KG1 (cell line): ENCODE measurements at places on chromosomes 2 and 18.
A peak's percentile ranks its signal among the peaks of the same experiment; 100 is the strongest.

- DNase-seq: no peak
Observed at GRCh38 chr2:68911246-68911645, 40.0 kb upstream of the BMP10 start.

DNA sequence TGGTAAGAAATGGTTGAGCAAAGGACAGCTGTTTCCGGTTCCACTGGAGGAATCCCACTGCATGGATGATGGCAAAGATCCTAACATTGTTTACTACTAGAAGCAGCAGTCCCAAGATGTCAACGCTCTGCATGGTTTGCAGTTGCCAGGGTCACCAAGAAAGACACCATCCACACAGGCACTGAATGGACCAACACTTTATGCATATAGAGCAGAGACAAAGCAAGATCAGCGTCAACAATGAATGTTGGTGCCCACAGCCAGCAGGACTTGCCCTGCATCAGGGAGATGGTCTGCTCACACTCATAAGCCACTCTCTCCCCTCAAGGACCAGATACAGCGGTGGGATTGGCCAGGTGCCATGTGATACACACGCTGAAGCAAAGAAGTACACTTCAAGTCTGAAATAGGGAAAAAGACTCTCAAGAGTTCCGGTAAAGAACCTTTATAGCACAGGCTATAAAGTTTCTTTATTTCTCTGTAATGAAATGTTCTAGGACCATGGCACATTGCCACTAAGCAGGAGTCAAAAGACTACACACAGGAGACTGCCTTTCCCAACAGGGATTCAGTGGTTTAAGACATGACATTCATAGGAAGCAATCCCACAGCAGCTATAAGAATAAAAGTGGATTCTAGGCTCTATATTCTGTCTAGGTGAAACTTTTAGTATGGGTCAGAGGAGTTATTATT lies 133.2 kb upstream of the EPHA4 start:
- DNase-seq: no peak

- no peak for DNase-seq
Observed at GRCh38 chr2:236161531-236161930, 6.7 kb downstream of the GBX2 start.

GRCh38 chr2:172372436-172372835 lies 55.0 kb upstream of the ITGA6 start:
- no peak for DNase-seq

- no peak for DNase-seq
Observed at GRCh38 chr2:237217995-237218616, 132.4 kb downstream of the COPS8 start.

- DNase-seq: no peak
Observed at GRCh38 chr2:160469164-160469563, 24.4 kb downstream of the RBMS1 start.

- no peak for DNase-seq
Observed at GRCh38 chr18:7857562-7857961, 290.4 kb downstream of the PTPRM start.

- no peak for DNase-seq
Observed at GRCh38 chr2:119897736-119898395, 115.0 kb upstream of the EPB41L5 start.

DNA sequence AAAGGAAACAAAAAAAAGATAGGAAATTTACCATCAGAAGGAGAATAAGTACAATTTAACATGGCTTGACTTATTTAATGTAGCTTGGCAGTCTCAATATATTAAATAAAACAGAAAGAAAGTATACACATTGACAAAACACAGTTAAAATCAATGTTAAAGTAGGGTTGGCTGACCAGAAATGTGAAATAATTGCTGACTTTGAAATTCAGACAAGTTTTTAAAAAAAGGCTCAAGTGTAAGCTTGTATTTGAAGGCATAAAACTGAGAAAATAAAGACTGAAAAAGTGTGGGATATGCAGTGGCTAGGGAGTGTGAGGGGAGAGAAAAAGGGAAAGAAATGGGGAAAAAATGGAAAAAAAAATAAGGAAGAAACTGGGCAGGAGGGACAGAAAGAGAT lies 665.8 kb downstream of the LRP1B start:
- DNase-seq: no peak

DNA sequence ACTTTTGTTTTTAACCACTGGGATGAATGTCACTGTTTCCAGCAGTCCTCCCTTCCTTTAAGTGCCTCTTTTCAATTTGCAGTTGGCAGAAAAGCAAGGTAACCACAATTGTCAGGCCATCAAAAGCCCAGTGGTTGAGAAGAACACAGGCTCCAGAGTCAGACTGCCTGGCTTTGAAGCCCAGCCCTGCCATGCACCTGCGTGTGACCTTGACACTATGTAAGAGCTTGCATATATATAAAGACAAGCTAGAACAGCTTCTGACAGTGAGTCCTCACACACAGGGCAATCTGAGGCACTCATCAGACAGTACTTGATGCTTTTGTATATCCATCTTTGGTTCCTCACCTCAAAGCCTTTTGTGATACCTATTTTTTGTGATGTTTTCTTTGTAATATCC lies 11.0 kb downstream of the CCBE1 start:
- DNase-seq: no peak

GRCh38 chr2:3575534-3576262 lies 638 bp downstream of the RPS7 start:
- no peak for DNase-seq

DNA sequence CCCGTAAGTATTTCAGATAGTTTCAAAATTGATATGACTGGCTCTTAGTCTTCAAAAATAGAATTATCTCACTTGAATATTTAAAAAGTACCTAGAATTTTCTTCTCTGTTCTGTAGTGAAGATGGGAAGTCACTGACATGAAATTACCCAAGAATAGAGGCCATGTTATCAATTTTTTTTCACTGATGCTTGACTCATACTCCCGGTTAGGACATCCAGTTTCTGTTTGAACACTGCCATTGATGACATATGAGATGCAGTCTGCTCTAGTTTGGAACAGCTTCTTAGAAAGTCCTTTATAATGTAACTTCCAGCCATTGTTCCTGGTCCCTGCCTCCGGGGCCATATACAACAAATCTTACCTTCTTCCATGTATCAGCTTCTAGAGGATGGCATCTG lies 26.0 kb downstream of the MAP3K20 start:
- no peak for DNase-seq

- DNase-seq: no peak
Observed at GRCh38 chr2:1847846-1848598, 103.7 kb upstream of the PXDN start.

GRCh38 chr2:209946539-209946938 lies 55.9 kb upstream of the RPE start:
- no peak for DNase-seq

DNA sequence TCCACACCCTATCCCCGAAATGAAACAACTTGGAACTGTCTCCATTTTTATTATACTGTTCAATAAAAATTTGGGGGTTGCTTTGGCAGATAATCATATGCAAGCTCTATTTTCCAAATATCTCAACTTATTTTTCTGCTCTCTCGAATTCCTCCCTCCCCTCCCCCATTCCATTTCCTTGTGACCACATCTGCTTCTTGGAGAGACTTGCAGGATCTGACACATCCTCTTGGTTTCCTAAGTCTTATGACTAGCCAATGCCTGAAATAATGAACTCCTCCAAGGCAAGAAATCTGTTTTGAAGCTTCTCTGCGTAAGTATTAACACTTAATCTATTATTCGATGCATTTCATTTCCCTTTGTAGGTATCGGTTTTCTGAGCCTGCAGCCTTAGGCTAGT lies 16.1 kb downstream of the TGIF1 start:
- no peak for DNase-seq

GRCh38 chr2:8987410-8987809 lies 16.1 kb downstream of the MBOAT2 start:
- DNase-seq: no peak

DNA sequence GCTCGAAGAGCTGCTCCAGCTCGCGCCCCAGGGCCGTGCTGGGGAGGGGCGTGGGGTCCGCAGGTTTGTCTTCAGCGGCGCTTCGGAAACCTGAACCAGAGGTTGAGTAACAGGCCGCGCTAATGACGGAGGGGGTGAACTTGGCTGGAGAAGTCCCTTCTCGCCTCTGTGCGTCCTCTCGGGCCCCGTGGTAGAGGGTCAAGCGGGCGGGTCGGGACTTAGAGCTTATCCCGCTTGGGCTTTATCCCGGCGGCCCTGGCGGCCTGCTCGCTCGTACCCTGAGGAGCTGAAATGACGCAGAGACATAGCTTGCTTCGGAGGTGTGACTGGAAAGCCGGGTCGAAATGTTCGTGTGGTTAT lies 479 bp downstream of the RNMT start:
- no peak for DNase-seq

DNA sequence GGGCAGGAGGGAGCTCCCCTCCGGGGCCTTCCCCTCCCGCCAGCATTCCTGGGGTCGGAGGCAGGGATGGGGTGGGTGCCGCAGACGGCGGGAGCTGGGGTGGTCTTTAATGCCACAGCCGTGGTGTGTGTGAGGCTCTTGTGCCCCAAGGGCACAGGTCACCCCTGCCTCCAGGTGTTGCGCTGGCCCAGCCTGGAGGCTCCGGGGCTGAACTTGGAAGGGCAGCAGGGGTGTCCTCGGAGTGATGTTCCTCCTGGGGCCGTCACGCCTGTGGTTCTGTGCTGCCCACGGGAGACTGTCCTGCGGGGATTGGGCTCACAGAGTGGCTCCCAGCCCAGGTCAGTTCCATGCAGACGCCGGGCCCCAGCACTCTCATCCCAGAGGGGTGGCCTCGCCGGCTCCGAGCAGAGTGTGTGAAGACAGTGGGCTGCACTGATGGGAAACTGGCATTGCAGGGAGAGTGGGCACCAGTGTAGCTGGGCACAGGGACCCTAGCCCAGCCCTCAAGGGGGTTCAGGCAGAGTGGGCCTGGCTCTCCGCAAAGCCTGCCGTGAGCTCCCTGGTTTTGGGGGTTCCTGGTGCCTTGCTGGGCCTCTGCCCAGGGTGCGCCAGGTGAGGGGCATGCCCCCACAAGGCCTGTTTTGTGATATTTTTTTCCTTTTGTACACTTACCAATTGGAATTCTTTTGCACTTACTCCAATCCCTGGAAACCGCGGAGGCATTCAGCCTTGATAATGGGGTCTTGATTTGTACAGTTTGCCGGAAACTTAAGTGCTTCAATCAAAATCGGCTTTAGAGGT lies 56.7 kb downstream of the NFATC1 start:
- no peak for DNase-seq

DNA sequence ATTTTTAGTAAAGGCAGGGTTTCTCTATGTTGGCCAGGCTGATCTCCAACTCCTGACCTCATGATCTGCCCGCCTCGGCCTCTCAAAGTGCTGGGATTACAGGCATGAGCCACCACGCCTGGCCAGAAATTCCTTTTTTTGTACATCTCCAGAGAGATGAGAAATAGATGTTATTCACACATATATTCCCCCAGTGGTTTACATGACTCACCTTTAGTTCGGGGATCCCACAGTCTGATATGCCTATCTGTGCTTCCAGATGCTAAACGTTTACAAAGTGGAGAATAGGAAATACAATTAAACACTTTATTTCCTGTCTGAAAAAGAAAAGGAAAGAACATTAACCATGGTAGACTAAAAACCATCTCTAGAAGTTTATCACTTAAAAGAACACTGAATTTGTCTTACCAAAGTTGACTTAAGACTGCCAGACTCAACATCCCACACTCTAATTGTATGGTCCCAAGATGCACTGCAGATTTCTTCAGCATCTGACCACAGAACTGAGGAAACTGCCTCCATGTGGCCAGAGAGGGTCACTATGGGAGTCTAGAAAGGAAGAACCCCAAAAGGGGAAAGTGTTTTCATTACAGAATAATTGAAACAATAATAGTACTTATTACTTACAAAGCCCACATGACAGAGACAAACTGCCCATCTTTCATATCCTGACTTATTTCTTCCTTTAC lies 12.6 kb upstream of the ICA1L start:
- DNase-seq: no peak

DNA sequence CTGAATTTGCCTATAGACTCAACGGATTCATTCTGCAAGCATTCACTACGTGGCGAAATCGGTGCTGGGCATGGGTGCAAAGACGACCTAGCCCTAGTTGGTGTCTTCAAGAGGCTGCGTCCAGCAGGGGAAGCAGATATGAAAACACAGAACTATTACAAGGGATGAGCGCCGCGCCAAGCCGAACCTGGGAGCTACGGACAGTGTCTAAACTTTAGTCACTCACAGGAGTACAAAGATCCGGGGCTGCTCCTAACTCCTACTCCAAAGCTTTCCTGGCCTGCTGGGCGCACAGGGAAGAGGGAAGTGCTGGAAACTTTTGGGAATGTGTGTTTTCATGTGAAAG lies 732 bp upstream of the ANXA4 start:
- peak; percentile 11 for DNase-seq

DNA sequence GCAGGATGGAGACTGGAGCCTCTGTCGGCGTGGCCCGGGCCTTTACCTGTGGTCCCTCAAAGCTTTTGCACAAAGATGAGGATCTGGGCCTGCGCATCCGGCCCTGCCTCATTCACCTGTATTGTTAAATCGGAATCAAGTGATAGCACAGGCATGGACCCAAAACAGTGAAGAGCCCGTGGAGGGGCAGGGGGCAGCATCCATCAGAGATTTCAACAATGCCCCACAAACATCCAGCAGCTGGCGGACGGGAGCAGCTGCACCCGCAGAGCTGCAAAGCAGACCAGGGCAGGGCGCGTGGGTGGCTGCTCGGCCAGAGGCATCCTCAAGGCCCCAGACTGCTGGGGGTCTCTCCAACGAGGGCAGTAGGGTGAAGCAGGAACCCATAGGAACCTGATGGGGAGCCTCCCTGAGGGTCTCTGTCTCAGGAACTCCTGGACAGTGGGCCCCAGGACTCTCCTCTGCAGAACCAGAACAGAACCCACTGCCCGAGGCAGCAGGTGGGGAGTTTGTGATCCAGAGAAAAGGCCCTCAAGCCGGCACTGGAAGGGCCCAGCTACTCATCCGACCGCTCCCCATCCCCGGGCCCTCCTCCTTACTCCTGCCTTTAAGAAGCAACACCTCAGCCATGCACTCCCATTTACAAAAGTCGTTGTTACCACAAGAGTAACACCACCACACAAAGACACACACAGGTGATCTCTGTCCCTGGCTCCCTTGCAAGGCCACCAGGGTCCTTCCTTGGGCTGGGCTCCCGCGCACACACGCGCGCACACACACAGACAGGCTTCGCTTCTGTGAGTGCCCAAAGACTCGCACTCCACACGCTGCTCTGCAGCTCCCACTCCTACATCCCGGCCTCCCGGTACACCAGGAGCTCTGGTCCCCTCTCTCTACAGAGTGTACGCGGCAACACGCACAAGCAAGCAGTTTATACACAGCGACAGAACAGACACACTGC lies 28.8 kb downstream of the HDAC4 start:
- no peak for DNase-seq

DNA sequence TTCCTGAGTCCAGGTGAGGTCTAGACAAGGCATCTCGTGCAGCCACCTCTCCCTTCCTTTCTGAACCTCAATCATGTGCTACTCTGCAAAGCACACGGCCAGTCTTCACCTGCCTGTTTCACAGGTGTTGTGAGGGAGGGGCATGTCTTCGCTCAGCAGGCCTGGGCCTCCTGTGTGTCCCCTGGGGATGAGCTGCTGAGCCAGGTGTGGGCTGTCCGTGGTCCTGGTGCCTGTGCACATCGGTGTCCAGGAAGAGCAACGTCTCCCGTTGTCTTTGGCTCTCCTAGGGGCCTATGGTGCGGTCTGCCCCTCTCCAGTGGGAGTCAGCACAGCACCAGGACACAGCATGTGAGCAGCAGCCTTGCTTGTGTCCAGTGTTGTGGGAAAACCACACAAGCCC lies 16.7 kb downstream of the ARHGEF4 start:
- no peak for DNase-seq
